ENCODE measurements at places on chromosomes 13 and 19.

- DNase-seq, result no peak
Observed at GRCh38 chr13:110382830-110383229, 75.7 kb downstream of the COL4A2 start.

- DNase-seq, result no peak
Observed at GRCh38 chr13:76913898-76914297, 27.7 kb upstream of the KCTD12 start.

DNA sequence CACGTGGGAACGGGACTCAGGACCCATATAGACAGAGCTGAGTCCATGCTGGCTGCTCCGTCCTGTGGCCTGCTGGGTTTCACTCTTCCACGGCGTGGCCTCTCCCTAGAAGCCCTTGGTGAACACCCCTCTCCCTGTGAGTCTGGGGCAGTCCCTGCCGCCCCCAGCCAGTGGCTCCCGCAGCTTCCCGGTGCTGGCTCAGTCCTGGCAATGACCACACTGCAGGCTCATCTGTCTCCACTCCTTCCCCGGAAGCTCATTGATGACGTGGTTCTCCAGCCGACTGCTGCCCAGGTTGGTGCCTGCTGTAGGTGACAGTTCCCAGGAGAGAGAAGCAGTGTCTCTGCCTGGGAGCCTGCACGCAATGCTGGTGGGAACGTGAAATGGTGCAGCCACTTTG, 2.1 kb upstream of the TEX29 start:
- DNase-seq, result no peak

GRCh38 chr19:56133858-56134653, 7.0 kb upstream of the ZNF444 start:
- no peak for DNase-seq

GRCh38 chr19:29400917-29401711, 124.7 kb upstream of the VSTM2B start:
- no peak for DNase-seq

DNA sequence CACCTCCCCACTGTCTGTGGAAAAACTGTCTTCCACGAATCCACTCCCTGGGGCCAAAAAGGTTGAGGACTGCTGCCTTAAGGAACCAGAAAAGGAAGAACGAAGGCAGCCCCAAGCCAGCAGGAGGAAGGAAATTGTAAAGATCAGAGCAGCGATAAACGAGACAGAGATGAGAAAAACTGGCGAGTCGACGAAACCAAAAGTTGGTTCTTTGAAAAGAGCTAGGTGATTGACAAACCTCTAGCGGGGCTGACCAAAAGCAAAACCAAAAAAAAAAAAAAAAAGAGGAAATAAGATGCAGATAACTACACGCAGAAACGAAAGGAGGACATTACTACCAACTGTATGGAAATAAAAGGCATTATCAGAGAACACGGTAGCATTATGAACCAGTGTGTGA, 76.9 kb downstream of the GADD45B start:
- no peak for DNase-seq

DNA sequence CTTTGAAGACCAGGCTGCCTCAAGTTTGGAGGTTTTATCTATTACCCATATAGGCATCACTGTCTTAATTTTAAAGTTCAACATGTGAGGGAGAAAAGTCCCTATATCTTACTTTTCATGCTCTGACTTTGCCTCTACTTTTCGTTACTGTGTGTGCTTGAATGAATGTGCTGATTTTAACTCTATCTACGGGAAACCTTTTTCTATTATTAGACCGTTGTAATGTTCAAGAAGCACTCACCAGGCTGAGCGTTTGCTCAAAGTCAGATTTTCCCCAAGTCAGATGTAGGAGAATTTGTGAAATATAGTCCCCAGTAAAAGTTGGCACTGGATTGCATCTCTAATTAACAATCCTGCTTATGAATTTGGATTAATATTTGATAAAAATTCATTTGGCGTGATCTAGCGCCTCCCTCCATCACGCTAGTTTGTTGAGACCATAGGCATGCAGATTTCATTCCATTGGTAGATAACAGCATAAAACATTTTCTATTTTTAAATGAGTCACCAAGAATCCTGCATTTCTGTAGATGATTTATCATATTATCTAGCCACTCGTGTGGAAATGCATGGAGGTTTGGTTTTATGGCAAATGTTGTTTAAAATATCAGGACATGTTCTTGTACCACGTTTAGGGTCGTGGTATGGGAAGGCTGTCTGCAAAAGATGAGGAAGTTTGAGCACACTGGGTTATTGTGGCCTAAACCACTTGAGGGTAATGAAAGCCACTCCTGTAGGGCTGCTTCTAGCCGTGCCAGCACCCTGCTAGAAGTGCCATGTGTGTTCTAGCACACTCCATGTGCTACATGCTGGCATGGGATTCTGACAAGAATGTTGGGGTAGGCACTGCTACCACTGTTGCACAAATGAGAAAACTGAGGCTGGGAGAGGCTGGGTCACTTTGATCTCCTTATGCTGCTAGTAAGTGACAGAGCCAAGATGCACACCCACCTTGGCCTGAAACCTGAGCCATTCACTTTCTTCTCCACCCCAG, 179.4 kb downstream of the FGF9 start:
- no peak for DNase-seq

DNA sequence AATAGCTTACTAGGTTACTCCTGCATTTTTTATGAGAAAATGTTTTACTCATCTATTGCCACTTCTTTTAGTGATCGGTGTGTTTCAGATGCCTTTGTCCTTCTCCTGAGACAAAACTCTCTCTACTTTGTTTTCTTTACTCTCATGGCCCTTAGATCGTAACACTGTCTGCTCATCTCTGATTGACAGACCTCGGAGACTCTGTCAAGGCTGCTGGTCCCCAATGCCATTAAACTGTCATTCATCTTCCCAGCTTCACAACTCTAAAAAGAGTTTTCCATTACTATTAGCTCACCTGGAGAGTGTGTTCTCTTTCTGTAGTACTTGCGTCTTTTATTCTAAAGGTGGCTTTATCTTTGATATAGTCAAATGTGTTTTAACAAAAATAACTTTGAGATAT, 765.2 kb downstream of the SLITRK1 start:
- DNase-seq, result no peak

GRCh38 chr19:17353386-17353785, 16.0 kb downstream of the GTPBP3 start:
- DNase-seq, result no peak

- no peak for DNase-seq
Observed at GRCh38 chr19:13526552-13526951, 20.3 kb upstream of the CACNA1A start.

GRCh38 chr13:104976986-104977385, 1558.5 kb downstream of the EFNB2 start:
- no peak for DNase-seq

GRCh38 chr13:30806784-30807183, 71.4 kb downstream of the ALOX5AP start:
- no peak for DNase-seq

DNA sequence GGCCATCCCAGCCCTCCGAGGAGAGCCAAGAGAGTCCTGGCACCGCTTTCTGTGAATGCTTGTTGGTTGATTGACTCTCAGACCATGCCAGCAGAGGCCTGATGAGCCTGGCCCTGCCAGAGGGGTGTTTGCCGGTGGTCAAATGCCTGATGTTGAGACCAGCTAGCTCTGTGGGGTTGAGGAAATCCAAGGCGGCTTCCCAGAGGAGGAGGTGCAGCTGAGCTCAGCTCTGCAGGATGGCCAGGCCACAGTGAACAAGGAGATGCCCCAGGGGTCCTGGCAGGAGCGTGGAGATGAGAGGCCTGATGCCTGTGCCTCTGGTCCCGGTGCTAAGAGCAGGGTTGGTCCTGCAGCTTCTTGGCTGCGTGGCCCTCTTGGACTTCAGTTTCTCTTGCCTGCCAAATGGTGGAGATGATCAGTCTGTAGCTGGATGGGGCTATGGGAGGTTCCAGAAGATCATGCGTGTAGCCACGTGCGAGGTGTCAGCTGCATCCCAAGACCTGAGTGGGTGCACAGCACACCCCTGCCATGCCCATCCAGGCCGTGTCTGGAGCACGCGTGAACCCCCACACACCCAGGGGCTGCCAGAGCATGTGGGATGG, 16.8 kb downstream of the NFIC start:
- no peak for DNase-seq

DNA sequence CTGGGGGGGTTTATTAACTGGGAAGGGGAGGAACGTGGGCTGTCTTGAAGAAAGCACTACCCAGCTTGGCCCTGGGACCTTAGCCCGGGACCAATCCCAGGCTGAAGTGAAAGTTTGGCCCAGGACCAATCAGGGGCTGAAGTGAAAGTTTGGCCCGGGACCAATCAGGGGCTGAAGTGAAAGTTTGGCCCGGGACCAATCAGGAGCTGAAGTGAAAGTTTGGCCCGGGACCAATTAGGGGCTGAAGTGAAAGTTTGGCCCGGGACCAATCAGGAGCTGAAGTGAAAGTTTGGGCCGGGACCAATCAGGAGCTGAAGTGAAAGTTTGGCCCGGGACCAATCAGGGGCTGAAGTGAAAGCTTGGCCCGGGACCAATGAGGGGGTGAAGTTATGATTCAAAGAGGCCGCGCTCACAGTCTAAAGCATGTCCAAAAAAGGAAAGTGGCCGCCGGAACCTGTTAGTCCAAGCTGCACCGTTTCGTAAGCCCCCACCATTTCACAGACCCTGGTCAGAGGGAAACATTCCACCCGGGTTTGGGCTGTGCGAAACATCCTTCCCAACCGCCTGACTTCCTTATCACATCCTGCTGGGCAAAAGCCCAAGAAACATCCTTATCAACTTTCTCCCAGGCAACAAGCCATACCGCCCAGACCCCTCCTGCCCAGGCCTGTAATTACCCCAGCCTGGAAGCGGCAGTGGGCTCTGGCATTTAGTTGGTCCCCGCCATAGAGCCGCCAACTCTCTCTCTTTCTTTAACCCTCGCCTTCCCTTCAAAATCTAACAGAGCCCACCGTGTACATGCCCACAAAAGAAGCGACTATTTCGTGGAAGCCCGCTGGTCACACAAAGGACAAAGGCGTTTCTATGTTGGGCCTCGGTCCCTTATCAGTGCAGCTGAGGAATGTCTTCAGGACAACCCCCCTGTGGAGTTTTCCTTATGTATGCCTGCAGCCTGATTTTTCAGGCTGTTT, 1.1 kb downstream of the ZNF850 start:
- peak; percentile 58 for DNase-seq

DNA sequence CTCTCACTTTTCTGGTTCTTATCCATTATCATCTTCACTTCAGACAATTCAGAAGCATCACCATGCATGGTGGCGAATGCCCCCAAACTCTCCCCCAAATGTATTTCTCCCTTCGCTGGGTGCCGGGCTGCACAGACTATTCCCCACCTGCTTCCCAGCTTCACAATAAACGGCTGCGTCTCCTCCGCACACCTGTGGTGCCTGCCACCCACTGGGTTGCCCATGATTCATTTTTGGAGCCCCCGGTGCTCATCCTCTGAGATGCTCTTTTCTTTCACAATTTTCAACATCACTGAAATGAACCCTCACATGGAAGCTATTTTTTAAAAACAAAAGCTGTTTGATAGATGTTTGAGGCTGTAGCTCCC, 2.8 kb upstream of the F10 start:
- DNase-seq, result no peak

- DNase-seq, result no peak
Observed at GRCh38 chr19:52936151-52936953, 13.1 kb upstream of the ZNF888 start.

DNA sequence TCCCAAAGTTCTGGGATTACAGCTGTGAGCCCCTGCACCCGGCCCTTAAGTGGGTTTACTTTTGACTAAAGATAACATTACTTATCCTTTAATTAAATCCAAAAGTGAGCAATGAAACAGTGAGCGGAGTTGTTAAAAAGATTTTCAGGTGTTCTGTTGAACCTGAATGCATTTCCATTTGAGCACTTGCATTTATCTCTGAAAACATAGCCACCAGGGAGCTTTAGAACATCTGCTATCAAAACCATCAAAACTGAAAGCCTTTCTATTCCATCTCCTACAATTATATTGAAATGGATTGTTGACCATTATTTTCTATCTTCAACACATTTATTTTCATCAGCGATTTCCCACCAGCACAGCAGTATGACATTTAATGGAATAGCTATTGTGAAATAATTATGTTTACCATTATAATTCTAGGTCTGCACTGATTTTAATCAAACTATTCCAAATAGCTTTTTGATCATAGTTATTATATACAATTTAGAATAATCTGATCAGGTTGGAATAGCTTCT, 269.0 kb downstream of the FGF14 start:
- no peak for DNase-seq

- DNase-seq, result no peak
Observed at GRCh38 chr13:39840201-39840600, 184.7 kb downstream of the COG6 start.

GRCh38 chr19:43438291-43439031, 23.8 kb downstream of the TEX101 start:
- DNase-seq, result no peak

DNA sequence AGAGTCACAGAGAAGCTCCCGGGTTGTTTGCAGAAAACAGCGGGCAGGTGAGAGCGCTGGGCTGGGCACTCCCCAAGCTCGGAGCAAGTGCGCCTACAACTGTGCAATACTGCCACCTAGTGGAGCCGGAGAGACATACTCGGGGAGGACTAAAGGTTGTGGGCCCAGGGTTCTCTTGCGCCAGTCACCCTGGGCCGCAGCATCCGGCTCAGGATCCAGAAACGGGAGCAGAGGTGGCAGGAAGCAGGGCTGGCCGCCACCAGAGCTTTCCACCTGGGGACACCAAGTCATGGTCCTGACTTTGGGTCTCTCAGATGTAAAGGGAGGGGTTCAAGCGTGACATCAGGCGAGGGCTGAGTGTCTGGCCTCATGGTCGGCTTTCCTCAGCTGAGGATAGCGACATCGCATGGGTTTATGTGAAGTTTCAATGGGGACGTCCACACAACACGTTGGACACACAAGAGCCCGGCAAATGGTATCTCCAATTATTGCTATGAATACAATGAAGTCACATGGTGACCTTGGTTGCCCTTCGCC, 11.2 kb upstream of the KLK4 start:
- DNase-seq, result peak; percentile 45

DNA sequence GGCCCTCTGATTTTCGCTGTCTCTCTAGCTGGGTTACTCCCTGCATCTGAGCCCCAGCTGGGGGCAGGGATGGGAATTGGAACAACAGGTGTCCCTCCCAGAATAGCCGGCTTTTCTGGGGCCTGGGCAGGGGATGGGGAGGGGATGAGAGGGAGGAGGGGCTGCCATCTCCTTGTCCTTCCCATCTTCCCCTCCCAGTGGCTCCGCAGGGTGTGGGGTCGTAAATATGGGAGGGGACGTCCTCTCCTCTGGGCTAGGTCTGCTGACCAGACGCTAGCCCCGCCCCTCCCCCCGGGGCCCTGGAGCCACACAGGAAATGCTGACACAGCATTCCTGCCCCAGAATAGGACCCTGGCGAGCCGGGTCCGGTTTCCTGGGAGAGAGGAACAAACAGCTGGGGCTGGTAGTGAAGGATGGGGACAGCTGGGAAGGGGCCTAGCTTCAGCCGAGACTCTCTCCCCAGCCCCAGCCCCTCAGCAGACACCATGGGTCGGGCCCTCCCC, 1.1 kb downstream of the RYR1 start:
- DNase-seq, result no peak

- no peak for DNase-seq
Observed at GRCh38 chr19:5153601-5154128, 184.8 kb downstream of the KDM4B start.

Data from HS-27A (cell line).